ENCODE measurements at places on chromosomes 3 and 15.
A peak's percentile ranks its signal among the peaks of the same experiment; 100 is the strongest.

GRCh38 chr3:196414469-196414868, 17.8 kb downstream of the UBXN7 start:
- no peak for DNase-seq

DNA sequence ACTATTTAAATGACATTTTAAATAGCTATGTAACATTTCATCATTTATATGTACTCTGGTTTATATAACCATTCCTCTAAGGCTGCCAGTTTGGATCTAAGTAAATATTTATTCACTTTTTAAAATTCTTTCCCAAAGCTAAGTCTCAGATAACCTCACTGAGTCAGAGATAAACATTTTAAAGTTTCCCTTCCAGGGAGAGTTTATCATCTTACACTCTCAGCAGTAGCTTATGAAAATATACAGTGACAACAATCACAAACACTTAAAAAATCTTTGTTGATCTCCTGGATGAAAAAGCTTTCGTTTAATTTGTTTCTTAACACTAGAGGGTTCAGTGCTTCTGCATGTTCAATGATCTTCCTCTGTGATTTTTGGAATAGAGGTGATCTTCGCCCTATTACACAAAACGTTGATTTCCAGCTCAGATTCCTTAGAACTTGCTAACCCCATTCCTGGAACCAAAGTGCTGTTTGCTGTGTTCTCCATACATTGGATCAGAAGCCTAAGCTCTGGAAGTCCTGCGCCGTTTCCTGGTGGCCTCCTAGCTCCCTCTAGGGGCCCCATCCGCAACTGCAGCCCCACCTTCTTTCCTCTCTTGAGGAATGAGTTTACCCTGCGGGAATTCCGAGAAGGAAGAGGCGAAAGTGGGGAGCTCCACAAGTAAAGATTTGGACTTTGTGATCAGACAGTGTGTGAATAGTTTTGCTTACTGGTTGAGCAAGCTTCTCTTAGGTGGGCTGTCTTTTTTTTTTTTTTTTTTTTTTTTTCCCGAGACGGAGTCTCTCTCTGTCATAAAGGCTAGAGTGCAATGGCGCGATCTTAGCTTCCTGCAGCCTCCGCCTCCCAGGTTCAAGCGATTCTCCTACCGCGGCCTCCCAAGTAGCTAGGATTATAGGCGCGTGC, 29.3 kb upstream of the SACM1L start:
- DNase-seq = peak; percentile 72

DNA sequence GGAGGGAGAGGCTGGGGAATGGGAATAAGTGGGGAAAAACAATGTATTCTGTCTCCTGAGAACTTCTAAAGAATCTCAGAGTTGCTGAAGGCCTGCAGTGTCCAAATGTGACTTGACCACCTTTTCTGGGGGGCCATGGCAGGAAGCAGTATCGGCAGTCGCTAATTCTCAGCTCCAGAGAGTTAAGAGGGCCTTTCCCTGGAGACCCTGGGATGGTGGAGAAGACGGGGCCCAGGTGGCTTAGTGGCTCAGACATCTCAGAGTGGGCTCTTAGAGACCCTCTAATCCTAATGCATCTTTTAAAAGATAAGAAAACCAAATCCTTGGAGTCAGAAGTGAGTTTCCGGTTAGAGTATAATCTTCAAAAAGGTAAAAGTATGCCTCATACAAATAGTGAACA, 15.1 kb downstream of the RTP4 start:
- DNase-seq = no peak

GRCh38 chr3:8450618-8451017, 51.0 kb upstream of the LMCD1 start:
- no peak for DNase-seq

- no peak for DNase-seq
Observed at GRCh38 chr15:89785064-89785773, 9.1 kb downstream of the MESP2 start.

- peak; percentile 56 for DNase-seq
Observed at GRCh38 chr15:80779658-80780415, 667 bp downstream of the CEMIP start.

- DNase-seq = no peak
Observed at GRCh38 chr15:95141486-95141885, 910.1 kb downstream of the MCTP2 start.

DNA sequence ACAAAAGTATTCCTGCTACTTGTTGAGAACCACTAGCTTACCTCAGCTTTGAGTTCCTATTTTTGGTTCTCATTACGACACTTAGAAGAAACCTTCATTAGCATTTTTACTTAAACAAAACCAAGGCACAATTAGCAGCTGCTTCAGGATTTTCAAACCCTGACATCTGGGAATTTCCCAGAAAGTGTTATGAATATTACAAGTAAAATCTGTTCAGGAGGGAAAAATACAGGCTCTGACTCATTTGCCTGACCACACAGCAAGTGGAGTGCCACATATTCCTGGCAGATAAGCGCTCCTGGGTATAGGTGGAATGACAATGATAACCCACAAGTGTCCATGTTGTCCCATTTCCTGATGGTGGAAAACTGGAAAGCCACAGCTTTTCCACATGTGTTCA, 10.3 kb upstream of the RFTN1 start:
- DNase-seq = no peak

DNA sequence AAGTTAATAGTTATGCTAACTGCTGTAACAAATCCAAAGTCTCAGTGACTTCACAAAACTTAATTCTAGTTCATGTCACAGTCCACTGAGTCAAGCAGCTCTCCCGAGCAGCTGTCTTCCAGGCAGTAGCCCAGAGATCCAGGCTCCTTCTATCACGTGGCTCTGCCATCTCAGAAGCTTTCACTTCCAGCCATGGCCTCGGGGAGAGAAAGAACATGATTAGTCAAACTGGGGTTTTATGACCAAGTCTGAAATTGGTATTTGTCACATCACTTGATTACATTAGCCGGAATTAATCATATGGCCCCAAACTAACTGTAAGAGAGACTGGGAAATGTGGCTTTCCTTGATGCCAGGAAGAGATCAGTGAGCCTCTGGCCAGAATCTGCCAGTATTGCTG, 70.2 kb upstream of the DGKG start:
- DNase-seq = no peak

DNA sequence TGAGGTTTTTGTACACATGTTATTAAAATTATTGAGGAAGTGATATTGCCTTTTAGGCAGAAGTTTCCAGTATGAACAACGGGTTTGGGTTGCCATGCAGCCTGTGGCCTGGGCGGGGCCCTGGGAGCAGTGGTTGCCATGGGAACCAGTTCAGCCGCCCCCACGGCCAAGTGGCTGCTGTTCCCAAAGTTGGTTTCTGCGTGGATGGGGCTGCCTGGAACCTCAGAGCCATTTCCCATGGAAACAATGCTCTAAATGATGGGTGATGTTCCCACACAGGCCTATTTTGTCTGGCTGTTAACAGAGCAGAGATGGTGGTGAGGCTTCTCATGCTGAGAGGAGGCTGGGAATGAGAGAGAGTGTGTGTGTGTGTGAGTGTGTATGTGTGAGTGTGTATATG, 19.5 kb downstream of the MRAS start:
- no peak for DNase-seq

GRCh38 chr3:17195192-17195611, 310.4 kb downstream of the PLCL2 start:
- DNase-seq = no peak

DNA sequence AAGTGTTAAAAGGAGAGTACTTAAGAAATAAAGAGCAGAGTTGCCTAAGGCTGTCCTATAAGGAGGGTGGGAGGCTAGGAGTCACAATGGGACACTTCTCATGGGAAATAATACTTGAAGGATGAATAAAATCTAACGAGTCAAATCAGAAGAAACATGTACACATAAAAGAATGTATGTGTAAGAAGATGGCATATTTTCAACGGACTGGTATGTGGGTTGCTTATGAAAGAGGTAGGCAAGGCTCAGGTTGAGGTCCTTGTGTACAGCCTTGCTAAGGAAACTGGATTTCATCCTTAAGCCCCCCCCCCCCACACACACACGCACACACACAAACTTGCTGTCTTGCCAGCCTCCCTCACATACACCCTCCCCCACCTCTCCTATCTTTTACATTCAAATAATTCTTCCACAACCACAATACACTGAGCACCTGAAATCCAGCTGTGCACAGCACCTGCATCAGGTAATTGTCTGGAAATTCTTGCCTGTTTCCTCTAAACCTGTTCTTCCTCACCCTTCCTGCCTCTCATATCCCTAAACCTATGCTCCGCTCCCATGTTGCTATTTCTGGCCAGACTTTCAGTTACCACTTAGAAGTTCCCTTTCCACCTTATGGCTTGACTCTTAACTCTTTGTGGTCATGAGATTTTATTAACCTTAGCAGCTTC, 79.2 kb downstream of the FMN1 start:
- DNase-seq = no peak

DNA sequence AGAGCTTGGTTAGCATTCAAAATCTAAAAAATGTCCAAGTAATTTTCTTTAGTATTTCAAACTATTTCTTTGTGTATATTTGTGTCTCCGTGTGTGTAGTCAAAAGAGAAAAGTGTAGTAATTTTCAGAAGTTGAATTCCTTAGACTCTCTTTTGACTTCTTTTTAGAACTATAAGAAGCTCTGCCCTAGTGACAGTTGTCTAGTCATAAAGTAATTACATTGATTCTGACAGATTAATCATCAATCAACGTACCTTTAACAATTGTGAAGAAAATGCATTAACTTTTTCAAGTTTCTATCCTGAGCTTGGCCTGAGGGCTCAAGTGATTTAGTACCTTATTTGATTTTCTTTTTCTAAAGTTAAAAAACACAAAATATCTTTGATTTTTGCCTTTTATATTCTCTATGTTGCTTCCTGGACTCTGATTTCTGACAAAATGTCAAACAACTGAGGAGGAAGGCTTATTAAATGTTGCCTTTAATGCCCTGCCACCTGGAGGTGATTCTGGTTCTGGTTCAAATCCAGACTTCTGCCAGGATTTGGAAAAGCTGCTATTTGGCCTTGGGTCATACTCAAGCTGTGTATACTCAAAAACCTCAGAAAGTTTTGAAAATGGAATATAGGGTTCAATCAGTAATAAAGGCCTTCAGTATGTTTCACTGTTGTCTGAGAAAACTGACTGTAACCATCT, 653.6 kb downstream of the NSUN3 start:
- DNase-seq = no peak

DNA sequence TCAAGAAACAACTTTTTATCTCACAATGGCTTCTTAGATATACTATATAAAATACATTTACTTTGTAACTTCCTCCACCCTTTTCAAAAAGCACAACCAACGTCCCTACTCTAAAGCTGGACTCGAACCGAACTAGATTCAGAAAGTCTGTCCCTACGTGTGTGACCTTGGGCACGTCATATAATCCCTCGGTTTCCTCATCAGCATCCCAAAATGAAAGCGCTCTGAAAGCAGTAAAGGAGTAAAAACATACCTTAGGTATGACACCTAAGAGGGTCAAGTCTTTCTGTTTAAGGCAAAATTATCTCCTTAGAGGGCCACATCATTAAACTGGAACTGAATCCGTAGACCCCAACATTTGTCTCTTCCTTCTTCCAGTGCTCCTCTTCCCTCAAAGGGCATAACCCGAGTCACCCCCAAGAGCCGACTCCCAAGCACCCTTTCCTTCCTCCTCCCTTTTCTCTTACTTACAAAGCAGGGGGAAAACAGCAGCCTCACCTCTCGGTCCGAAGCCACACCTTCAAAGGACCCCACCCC, 663 bp downstream of the PDCD10 start:
- no peak for DNase-seq

DNA sequence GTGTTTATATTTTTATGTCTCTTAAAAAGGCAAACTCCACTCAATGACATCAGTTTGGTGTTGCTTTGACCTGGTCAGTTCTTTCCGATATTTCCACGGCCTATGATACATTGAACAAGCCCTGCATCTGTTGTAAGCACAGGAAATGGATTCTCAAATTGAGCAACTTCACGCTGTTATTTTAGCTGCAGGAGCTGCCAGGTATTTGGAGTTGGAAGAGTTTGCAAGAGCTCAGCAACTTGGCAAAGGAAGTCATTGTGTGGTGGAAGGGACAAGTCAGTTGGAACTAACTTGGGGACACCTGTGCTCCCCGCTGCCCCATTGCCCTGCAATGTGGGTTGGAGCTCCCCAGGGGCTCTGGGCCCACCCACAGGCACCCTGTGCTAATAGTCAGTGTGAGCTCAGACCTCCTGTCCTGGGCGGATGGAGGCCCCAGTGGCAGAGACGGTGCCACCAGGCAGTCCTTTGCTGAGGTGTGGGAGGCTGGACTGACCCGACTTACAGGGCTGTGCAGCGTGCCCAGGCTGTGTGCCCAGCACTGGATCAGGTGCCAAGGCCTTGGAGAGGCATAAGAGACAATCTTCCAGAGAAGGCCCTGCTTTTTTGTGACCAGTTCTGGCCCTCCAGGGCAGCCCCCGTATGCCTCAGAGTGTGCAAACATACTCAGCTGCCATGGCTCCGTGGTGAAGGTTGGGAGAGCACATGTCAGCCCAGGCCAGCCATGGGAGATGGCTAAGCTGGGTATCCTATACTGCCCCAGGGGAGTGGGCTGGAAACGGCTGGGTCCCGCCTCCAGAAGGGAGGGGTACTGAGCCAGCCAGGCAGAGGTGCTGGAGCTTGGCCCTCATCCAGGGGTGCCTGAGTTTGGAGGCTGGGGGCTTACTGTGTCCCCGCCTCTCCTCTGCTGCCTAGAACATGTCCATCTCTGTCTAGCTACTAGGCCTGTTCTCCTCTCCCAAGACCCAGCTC, 43.5 kb downstream of the KY start:
- no peak for DNase-seq

GRCh38 chr15:37370941-37371340, 270.6 kb upstream of the MEIS2 start:
- no peak for DNase-seq

DNA sequence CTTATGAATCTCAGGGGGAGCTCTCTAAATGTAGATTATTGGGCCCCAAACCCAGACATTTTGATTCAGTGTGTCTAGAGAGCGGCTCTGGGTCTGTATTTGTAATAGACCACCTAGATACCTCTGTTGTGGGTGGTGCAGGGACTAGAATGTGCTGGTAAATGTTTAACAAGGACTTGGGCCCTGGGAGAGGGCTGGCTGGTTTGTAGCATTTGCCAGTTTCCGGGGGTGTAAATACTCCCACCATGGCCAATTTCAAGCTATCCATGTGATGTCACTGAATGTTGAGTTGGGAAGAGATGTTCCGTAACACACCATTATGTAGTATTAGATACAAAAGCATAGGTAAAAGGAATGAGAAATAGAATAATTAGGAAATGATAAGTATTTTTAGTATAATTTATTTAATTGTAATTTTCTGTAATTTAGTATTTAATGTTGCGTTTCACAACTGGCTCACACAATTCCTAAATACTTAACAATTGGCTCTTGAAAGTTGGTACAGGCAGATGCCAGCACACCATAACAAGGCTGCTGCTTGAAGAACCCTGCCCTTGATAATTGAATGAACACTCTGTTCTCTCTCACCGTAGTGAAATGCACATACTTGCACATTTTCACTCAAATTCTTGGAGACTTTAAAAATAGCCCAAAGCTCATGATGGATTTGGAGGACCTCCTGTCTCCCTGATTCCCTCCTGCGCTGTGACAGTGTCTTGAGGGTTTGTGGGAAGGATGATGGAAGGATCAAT, 359.2 kb upstream of the PROK2 start:
- DNase-seq = no peak

- DNase-seq = peak; percentile 64
Observed at GRCh38 chr3:183427876-183428446, 458 bp downstream of the MCF2L2 start.

- peak; percentile 54 for DNase-seq
Observed at GRCh38 chr3:123841476-123842238, 42.5 kb downstream of the MYLK start.

Measured in urothelium cell line (cell line).